ENCODE measurements at places on chromosomes 13 and 19. TPM values are rescaled to one million over a fixed set of nuclear protein-coding genes. Genes with fewer than 3 reads are reported as not detected.

ZNF440 gene
- 8.8 TPM for total RNA-seq

FAM124A gene
- total RNA-seq, result 6.2 TPM

NKPD1 gene
- not detected for total RNA-seq

SCAMP4 gene
- total RNA-seq, result 36.6 TPM

ZNF433 gene
- 3.9 TPM for total RNA-seq

SSC5D gene
- 40.6 TPM for total RNA-seq

RYR1 gene
- 1.3 TPM for total RNA-seq

MTUS2 gene
- 0.71 TPM for total RNA-seq

PRTN3 gene
- 0.38 TPM for total RNA-seq

NFIX gene
- 327 TPM for total RNA-seq

ZFR2 gene
- total RNA-seq, result not detected

ZNF878 gene
- 0.14 TPM for total RNA-seq

SYDE1 gene
- total RNA-seq, result 44.6 TPM

OR10H1 gene
- total RNA-seq, result 0.05 TPM

ADGRE3 gene
- total RNA-seq, result not detected

LAIR1 gene
- total RNA-seq, result 18.3 TPM

LIM2 gene
- total RNA-seq, result not detected

GRCh38 chr13:43865892-43866291 is 13.6 kb downstream of the CCDC122 start:
- DNase-seq, result no peak

DNA sequence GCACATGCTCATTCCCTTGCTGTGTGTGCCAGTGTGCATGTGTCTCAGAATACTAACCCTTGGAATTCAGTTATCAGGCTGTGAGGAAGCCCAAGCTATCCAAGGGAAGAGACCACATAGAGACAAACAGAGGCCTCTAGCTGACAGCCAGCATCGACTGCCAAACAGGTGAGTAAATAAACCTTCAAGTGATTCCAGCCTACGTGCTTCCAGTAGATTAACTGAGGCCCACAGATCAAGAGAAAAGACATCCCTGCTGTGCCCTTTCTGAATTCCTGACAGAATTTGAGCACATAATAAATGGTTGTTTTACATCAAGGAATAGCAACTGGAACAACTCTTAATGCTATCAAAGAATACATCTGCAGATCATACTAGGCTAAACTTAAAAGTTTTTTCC is 17.5 kb downstream of the ZC3H13 start:
- no peak for DNase-seq

- DNase-seq, result no peak
Measured at GRCh38 chr13:85675151-85675907, 123.9 kb downstream of the SLITRK6 start.

GRCh38 chr13:23688336-23688735 is 118.1 kb downstream of the TNFRSF19 start:
- no peak for DNase-seq

GRCh38 chr19:48489608-48490216 is 20.5 kb downstream of the CYTH2 start:
- peak; percentile 93 for DNase-seq

- no peak for DNase-seq
Measured at GRCh38 chr13:82356667-82357410, 1525.4 kb downstream of the SLITRK1 start.

DNA sequence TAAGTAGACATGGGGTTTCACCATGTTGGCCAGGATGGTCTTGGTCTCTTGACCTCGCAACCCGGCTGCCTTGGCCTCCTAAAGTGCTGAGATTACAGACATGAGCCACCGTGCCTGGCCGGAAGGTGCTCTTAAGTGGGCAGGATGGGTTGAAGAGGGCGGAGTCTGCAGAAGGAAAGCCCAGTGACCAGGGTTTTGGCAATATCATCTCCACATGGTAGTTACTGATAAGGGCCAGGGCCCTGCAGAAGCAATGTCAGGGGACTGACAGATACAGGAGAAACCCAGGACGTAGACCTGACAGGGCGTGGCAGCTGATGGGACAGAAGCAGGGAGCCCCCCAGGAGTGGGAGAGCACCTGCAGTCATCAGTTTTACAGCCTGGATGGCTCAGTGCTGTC is 45.7 kb upstream of the RNF113B start:
- no peak for DNase-seq

DNA sequence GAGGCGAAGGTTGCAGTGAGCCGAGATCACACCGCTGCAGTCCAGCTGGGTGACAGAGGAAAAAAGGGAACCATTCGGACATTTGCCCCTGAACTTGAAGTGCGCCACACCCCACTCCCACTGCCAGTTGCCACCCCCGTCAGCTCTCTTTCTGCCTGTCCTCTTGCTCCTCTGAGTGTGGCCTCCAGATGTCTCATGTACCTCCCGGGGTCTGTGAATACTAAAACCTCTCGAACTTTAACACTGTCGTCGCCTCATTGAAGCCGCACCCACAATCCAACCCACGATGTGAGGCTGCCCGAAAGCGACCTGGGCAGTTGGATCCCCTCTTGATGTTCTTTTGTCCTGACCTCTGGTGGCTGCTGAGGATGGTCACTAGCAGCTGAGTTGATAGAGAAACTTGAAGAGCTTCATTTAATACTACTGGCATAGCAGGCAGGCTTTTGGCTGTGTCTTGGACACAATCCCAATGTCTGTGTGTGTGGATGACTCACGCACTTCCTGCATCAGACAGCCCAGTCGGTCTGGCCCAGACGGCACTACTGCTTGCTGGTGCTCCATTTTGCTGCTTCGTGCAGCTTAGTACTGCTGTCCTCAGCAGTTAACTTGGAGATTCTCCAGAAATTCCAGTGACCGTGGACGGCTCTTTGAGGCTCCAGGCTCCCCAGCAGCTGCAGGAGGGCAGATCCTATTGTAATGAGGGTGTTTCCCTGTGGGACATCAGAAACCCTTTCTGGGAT is 4.2 kb downstream of the FPR3 start:
- DNase-seq, result peak; percentile 96

DNA sequence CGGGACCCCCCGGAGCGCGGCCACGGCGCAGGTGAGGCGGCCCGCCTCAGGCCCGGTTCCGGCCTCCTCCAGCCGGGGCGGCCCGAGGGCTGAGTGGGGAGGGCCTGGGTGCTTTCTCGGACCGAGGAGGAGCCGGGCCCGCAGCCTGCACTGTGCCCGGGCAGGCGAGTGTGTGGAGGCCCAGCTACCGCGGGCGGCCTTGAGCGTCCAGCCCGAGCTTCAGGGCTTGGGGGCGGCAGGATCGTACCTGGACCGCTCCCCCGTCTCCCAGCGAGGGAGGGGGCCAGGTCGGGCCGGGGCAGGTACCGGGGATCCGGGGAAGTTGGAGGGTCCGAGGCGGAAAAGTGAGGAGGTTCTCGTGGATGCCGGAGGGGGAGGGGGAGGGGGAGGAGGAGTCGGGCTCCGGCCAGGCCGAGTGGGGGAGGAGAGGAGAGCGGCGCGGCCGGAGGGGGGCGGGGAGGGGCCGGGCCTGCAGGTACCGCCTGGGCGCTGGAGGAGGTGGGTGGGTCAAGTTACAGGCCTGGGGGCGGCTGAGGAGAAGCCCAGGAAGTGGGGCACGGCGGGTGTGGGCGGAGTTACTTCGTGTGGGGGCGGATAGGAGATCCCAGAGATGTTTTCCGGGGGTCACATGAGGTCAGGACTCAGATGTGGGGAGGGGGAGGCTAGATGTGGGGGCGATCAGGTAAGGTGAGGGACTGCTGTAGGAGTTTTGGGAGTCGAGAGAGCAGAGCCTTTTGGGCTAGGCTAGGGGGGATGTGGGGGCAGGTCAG is 545 bp downstream of the NACC1 start:
- no peak for DNase-seq

DNA sequence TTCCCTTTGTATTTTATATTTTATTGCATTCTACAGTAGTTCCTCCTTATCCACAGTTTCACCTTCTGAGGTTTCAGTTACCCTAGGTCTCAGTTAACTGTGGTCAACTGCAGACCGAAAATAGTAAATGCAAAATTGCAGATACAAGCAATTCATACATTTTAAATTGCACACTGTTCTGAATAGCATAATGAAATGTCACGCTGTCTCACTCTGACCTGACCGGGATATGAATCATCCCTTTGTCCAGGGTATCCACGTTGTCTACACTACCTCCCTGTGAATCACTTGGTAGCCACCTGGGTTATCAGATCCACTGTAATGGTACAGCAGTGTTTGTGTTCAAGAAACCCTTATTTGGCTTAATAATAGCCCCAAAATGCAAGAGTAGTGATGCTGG is 325.0 kb downstream of the DNAJC15 start:
- no peak for DNase-seq

DNA sequence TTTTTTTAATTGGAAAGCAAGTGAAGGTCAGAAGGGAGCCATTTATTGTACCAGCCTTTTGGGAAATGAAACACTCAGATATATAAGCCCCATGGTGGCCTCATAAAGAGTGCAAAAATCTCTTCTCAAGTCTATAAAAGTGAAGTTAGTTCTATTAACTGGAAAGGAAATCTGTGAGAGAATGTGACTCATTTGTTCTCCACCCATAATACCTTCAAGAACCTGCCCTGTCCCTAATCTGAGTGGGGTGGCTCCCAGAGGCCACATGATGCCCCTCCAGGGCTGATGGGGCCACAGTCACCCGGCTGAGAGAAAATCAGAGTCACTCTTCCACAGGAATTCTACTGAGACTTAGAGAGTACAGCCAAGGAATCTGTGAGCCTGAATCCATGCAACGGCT is 65.8 kb upstream of the SERP2 start:
- DNase-seq, result no peak

- DNase-seq, result peak; percentile 93
Measured at GRCh38 chr13:46893798-46894560, 2.9 kb downstream of the HTR2A start.

DNA sequence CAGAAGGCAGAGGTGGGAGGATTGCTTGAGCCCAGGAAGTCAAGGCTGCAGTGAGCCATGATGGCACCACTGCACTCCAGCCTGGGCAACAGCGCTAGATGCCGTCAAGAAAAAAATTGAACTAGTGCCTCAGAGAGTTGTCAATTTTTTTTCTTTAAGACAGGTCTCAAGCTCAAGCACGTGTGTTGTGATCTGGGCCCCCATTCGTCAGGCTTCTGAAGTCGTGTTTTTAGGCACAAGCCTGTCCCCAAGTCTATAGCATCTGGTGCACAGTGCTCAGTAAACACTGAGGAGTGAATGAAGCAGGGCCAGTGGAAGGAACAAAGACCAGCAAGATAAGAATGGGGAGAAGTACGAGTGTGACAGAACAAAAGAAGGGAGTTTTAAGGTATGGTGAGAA is 23.7 kb upstream of the LAMP1 start:
- no peak for DNase-seq

DNA sequence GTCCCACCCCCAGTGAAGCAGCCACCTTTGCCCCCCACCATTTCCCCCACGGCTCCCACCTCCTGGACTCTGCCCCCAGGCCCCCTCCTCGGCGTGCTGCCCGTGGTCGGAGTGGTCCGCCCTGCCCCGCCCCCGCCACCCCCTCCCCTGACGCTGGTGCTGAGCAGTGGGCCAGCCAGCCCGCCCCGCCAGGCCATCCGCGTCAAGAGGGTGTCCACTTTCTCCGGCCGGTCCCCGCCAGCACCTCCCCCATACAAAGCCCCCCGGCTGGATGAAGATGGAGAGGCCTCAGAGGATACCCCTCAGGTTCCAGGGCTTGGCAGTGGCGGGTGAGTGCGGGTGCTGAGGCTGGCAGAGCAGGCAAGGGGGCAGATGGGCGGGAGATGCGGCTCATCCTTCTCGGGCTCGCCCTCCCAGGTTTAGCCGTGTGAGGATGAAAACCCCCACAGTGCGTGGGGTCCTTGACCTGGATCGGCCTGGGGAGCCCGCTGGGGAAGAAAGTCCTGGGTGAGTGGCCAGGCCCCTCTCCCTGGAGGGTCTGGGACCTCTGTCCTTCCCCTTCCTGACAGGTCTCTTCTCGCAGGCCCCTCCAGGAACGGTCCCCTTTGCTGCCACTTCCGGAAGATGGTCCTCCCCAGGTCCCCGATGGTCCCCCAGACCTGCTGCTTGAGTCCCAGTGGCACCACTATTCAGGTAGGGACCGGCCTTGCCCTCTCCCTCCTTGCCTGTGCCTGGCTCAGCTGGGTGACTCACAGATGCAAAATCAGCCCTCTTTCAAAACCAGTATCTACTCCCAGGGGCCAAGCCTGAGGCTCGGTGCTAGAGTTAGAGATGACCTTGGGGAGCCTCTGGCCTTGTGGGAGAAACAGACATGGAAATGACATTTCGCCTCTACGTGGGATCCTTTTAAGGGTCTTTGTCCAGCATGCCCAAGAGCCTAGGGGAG is 8.8 kb downstream of the IGFLR1 start:
- DNase-seq, result peak; percentile 74

GRCh38 chr13:41052441-41052840 is 8.9 kb upstream of the WBP4 start:
- DNase-seq, result no peak

GRCh38 chr19:11797491-11797890 is 832 bp upstream of the ZNF491 start:
- DNase-seq, result peak; percentile 88

DNA sequence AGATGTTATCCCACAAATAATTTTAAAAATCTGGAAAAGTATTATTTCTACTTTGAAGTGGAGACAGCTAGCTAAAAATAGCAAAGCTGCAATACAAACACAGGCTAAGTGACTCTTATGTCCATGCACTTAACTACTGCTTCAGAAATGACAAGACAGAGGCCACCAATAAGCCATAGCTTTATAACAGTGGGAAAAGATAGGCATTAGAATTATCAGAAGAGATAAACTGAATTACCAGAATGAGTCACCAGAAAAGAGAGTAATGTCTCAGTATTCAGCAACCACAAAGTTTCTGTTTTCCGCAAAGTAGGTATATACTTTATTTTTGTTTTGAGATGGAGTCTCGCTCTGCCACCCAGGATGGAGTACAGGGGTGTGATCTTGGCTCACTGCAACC is 17.1 kb downstream of the CLN5 start:
- DNase-seq, result no peak

GRCh38 chr19:18464646-18465045 is 26.7 kb upstream of the ISYNA1 start:
- DNase-seq, result peak; percentile 92

- peak; percentile 88 for DNase-seq
Measured at GRCh38 chr19:47729468-47729798, 15.9 kb upstream of the NOP53 start.

- DNase-seq, result no peak
Measured at GRCh38 chr13:39751805-39752204, 96.3 kb downstream of the COG6 start.

DNA sequence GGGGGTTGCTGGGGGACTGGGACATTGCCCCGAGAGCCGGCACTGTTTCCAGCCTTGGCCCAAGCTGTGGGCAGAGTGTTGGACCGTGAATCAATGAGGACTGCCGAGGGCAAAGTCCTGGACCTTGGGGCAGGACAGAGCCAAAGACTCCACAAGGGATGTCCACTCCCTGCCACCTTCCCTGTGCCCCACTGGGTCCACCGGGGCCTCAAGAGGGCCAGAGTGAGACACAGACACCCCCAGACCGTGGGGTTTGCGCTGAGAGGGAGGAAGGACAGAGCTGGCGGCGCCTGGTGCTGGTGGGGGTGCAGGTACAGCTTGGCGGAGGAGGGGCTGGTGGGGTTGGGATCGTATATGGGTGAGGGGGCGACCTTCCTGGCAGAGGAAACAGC is 11.8 kb downstream of the MAST3 start:
- DNase-seq, result no peak

GRCh38 chr13:34941436-34941834 is 635 bp upstream of the NBEA start:
- DNase-seq, result no peak

Data from posterior vena cava (tissue), 2 donors.